NAMALWA (cell line): ENCODE measurements at places on chromosomes 3 and 15.
A peak's percentile ranks its signal among the peaks of the same experiment; 100 is the strongest.

DNA sequence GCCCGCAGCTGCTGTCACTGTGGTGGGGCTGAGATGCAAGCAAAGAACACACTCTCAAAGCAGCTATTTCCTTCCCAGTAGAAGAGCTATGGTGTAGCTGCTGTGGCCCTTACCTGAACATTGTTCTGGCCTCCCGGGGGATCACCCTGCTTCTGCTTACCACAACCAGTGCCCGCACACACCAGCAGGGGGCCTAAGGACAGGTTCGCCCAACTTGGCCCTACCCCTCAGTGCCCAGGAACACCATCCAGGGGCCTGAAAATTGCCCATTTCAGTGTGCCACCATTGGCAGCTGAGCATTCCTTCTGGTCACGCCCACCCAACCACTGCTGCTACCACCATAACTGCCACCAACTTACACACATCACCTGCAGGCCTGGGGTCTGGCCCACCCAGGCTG is 113.0 kb downstream of the TP63 start:
- no peak for DNase-seq

- no peak for DNase-seq
Observed at GRCh38 chr3:9066141-9066540, 102.9 kb upstream of the RAD18 start.

DNA sequence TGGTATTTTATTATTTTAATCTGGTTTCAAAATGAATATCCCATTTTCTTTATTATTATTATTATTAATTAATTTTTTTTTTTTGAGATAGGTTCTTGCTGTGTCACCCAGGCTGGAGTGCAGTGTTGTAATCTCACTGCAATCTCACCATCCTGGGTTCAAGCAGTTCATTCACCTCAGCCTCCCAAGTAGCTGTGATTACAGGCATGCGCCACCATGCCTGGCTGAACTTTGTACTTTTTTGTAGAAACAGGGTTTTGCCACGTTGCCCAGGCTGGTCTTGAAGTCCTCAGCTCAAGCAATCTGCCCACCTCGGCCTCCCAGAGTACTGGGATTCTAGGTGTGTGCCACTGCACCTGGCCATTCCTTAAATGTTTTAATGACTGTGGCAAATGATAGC is 28.6 kb downstream of the DAG1 start:
- no peak for DNase-seq

- DNase-seq, result peak; percentile 65
Observed at GRCh38 chr3:193190146-193190786, 50.8 kb upstream of the PLAAT1 start.

- no peak for DNase-seq
Observed at GRCh38 chr3:153944084-153944483, 177.1 kb upstream of the ARHGEF26 start.

GRCh38 chr3:152480282-152480953 is 211.7 kb downstream of the MBNL1 start:
- DNase-seq, result peak; percentile 33

DNA sequence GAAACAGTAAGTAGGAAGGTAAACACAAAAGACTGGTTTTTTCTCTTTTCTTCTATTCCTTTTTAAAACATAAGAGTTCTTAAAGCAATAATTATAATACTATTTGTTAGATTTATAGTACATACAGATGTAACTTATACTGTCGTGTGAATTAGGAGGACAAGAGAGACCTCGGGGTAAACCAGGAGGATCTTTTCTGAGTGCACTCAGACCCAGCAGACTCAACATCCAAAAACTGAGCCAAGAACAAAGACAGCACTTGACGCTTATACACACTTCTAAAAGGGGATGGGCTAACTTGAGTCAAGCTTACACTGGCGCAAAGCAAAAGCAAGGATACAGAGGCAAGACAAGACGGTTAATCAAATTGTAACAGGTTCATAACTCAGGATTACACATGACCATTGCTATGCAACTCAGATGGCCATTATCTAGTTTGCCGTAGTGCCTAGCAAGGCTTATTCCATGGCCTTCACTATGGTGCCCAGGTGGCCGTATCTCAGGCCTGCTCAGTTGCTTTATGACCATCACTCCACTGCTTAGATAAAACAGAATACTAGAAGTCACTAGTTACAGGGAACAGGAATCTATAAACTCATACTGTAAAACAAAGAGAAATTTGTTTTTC is 18.6 kb downstream of the MTHFS start:
- DNase-seq, result no peak

- no peak for DNase-seq
Observed at GRCh38 chr3:79154865-79155264, 612.9 kb downstream of the ROBO1 start.

DNA sequence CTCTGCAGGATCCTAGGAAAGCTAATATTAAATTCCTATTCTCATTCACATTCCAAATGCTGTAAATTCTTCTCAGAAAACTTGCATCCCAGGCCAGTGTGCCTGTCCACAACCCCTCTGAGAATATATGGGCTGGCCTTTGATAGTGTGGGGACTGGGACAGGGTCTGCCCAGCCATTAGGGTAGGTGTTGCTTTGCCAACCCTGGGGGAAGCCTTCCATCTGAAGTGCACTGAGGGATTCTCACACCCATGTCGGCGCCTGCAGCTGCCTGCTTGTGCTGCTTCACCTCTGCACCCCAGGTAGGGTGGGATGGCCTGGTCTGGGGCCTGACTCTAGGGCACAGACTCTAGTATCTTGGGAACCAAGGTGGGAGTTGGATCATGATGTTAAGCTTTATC is 15.2 kb upstream of the EXOG start:
- DNase-seq, result no peak

DNA sequence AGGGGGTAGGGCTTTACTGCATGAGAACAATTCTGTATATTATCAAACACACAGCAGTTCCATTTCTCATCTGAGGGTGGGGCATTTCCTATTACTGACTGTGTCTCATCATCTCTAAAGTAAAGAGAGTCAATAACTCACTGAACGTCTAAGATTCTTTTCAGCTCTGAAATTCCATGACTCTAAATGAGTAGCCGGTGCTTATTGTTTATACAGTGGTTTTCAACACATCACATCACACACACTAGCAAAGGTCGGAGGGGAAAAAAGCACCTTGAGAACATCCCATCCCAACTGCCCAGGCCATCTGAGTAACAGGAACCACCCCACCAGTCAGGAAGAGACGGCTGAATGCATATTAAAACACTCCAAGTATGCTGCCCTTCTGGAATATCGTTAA is 196.0 kb downstream of the SUCLG2 start:
- no peak for DNase-seq

DNA sequence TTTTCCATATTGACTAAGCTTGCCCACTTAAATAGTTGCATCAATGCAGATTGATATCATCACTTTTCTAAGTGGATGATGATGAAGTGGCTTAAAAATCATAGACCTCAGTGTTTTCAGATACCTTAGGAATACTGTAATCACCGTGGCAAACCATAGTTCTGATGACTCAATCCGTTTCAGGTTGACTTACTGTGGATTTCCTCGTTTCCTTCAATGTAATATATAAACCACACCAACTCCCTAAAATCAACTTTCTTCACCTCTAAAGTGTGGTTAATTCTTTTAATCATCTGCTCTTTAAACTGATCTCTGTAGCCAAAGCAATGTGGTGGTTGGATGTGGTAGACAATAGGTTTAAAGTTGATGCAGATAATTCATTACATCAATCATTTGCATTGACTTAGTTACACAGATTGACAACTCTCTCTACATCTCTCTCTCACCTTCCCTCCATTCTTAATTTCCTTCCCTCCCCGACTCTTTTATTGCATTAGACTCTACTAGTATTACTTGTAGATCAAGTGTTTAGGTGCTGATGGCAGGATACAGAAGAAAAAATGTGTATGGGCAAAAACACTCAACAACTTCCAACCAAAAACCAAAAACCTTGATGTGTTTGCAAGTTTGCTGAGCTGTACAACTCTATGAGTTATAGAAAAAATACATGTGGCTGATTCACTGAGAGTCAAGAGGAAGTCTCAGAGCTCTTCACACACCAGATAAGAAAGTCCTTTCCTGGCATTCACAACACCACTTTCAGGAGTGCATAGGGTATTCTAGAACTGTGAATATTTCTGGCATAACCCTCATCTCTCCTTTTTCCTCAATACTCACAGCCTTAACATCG is 243.5 kb downstream of the NFKBIZ start:
- DNase-seq, result no peak

- DNase-seq, result peak; percentile 75
Observed at GRCh38 chr15:101258238-101259144, 6.6 kb upstream of the CHSY1 start.

GRCh38 chr3:33047842-33048834 is 48.8 kb downstream of the GLB1 start:
- DNase-seq, result peak; percentile 51

- no peak for DNase-seq
Observed at GRCh38 chr15:46556010-46556409, 921.2 kb downstream of the SQOR start.
